ENCODE measurements at places on chromosomes 12 and 14. TPM values are rescaled to one million over a fixed set of nuclear protein-coding genes. Genes with fewer than 3 reads are reported as not detected.

The KRT78 gene
- not detected for total RNA-seq

The CFAP73 gene
- 38.3 TPM for total RNA-seq

- no peak for DNase-seq
Observed at GRCh38 chr12:86331457-86331856, 75.3 kb upstream of the MGAT4C start.

The CISTR gene
- not detected for total RNA-seq

GRCh38 chr14:48390346-48390745, 714.9 kb upstream of the MDGA2 start:
- DNase-seq = no peak

The GPR132 gene
- total RNA-seq = 0.79 TPM

DNA sequence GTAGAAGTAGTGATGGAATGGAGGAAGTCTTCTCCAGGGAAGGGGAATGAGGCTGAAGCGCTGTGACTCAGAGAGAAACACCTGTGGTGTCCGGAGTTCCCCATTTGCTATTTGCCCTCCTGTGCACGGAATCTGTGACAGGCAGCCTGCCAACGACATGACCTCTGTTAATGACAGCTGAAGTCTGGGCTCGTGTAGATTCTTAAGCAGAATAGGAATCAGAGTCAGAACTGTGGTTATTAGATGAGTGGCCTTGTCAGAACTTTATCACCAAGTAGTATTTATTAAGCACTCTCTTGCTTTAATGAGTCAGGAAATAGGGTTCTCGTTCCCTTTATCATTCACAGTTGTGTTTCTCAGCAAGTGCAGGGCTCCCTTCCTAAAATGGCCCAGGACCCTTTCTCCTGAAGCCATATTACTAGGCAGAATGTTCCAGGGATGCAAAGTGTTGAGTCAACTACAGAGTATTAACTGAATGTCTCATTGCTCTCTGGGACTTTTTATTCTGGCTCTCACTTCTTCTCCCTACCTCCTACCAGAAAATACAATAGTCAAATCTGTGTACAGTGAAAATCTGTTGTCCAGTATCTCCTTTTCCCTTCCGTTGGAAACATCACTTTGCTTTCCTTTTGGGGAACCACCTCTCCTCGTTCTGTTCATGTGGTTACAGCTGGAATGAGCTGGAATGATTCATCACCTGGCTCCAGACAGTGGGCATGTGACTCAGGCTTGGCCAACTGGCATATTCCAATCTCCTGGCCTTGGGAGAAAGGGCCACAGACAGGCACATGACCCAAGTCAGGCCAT, 77.8 kb upstream of the MAX start:
- peak; percentile 43 for DNase-seq

The TBX3 gene
- total RNA-seq = 76.5 TPM

- DNase-seq = no peak
Observed at GRCh38 chr12:62248873-62249272, 11.3 kb upstream of the USP15 start.

DNA sequence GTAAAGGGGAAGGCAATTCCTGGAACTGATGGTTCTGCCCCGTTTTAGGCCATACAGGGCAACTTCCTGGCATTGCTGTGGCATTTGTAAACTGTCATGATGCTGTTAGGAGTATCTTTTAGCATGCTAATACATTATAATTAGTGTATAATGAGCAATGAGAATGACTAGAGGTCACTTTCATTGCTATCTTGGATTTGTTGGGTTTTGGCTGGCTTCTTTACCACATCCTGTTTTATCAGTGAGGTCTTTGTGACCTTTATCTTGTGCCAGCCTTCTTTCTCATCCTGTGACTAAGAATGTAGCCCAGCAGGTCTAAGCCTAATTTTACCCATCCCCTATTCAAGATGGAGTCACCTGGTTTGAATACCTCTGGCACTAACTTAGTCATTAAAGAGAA, 51.2 kb downstream of the TESPA1 start:
- DNase-seq = no peak

DNA sequence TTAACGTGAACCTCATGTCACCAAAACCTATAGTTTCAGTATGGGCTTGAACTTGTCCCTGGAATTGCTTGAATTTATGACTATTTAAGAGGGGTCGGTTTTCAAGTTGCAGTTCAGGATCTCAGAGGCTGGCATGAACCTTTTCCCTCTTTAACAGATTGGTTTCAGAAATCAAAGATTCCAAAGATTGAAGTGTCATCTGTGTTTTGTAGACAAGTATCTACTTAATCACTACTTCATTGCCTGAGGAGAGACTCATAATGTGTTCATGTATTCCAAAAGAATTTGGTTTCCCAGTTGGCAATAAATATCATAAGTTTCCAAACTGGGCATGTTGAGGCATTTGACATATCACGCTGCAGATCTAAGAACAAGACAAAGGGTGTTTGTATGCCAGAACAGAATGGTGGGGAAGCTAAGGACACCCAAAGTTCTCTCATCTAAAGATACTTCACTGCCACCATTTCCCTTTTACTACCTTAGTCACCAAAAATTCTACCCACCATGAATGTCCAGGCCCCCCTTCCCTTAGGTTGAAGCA, 199.5 kb downstream of the NUAK1 start:
- DNase-seq = no peak

- DNase-seq = no peak
Observed at GRCh38 chr12:52782502-52782901, 5.4 kb upstream of the KRT76 start.

The TNFAIP2 gene
- total RNA-seq = 28.1 TPM

The CELA1 gene
- total RNA-seq = not detected

- no peak for DNase-seq
Observed at GRCh38 chr12:96172981-96173380, 21.2 kb upstream of the ELK3 start.

Measured in ovary (tissue), 10 donors.